ENCODE measurements at places on chromosomes 11 and 22.

GRCh38 chr22:41668971-41669911 is 19.4 kb downstream of the SNU13 start:
- DNase-seq, result no peak

DNA sequence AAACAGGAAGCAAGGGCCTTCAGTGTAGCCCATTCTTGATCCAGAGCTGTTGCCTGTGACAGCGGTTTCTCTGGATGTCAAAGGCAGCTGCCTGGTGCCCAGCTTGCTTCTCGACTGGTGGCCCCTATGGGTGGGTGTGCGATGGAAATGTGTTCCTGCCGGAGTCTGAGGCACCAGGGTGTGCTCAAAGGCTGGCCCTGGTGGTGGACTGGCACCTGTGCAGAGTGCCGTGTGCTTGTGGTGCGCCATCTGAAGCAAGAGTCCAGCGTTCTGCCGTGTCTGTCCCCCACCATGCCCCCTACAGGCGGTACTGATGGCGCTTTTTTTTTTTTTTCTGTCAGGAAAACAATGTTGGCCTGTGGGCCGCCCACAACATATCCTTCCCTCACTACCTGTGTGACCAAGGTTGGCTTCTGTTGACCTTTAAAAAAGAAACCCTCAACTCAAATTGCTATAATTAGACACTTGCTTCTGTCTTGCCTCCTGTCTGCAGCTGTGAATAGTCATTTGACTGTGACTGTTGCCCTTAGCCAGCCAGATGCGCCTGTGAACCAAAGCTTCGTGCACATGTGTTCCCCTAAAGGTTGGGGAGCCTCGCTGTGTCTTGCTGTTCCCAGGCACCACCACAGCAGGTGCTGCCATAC is 4.7 kb upstream of the RANBP1 start:
- DNase-seq, result no peak

DNA sequence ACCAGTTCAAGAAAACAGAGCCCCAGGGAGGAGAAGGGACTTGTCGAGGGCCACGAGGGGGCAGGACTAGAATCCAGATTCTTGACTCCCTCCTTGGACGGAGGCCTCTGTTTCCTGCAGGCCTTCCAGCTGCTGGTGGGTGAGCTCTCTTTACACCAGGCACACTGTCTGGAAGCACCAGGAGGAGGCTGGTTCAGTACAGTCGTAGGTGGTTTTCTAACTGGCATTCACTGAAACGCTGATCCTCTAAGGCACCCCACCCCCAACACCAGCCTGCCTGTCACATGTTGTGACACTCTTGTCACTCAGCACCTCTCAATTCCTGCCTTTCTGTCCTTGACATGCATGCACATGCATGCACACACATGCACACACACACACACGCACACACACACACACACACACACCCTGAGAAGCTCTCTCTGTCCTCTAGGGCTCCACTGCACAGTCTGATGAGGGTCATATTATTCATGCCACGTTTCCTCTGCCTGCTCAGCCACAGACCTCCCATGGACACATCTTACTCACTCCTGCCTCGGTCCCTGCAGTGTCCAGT is 751 bp downstream of the MS4A10 start:
- no peak for DNase-seq

GRCh38 chr22:41966225-41966606 is 3.0 kb upstream of the SEPTIN3 start:
- DNase-seq, result no peak

DNA sequence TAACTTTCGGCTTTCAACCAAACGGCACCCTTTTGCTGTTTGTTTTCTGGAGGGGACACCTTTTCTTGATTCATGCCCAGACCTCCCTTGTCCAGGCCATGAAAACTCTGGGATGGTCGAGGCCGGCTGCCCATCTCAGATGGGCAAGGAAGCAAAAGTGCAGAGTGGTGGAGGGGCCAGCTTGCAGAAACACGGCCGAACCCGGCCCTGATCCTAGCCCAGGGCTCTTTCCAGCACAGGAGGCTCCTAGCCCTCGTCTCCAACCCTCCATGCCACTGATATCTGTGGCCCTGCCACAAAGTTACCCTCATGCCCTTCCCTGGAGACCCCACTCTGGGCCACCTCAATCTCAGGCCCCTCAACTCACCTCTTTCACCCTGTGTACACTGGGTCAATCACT is 18.9 kb upstream of the SLC22A12 start:
- DNase-seq, result no peak

- DNase-seq, result no peak
These were observed 13.2 kb downstream of the MMP3 start for GRCh38 chr11:102830001-102830727.

- DNase-seq, result peak; percentile 52
These were observed 19.5 kb downstream of the TXN2 start for GRCh38 chr22:36461665-36462649.

DNA sequence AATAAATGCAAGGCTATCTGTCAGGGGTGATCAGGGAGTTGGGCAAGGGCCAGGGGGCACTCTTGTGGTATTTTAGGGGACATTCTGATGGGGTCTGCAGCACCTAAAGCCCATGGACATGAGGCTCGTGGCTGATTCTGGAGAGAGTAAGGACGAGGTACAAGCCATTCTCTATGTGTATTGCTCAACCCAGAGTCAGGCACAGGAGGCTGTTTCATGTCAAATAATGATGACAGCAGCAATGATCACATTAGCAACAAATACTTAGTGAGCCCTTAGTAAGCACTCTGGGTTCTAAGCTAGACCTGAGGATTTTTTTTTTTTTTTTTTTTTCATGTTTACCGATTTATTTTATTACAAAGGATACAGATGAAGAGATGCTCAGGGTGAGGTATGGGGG is 83.5 kb upstream of the THY1 start:
- no peak for DNase-seq

- no peak for DNase-seq
These were observed 6.6 kb downstream of the DGCR2 start for GRCh38 chr22:19115628-19116027.

- DNase-seq, result no peak
These were observed 7.6 kb downstream of the ZNF70 start for GRCh38 chr22:23743303-23743705.

DNA sequence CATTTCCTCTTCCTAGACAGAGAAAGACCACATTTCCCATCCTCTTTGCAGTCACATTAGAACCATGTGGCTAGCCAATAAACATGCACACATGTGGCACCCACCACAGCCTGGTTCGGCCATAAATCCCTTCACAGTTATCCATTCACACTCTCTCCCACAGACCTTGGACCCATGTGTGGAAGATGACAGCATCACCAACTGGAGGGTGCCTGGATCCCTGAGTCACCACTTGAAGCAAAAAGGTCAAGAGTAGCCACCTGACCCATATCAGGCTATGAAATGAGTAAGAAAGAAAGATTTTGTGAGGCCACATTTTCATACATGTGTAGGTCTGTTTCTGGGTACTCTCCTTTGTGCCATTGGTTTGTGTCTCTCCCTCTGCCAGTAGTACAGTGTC is 9.0 kb upstream of the TMEM121B start:
- DNase-seq, result no peak

DNA sequence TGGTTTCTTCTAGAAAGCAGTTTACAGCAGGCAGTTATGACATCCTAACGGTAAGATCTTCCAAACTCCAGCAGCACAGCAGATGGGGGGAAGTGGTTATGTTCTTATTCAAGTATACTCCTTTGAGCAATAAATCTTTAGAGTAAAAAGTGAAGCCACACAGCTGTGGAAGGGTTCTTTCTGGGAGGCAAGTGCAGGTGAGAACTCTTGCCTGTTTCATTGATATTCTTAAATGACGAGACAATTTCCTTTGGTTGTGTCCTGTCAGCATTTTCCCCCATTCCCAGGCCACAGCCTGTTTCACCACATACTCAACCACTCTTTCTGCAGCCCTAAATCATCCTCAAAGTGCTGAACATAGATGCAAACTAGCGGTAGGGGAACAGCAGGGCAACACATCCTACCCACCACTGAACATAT is 207.3 kb upstream of the MTNR1B start:
- DNase-seq, result no peak

DNA sequence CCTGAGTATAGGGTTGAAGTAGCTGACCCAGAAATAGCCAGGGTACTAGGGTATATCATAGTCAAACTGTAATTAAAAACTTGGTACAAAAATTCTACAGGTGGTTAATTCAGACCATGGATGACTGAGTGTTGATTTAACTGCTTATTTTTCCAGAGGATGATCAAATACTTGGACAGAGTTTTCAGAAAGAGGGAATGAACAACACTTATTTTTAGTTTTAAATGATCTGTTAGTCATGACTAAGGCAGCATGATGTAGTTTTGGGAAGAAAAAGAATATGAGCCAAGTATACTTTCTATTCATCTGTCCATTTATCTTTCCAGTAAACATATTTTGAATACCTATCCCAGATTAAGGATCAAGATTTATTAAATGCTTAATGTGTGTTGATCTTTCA is 19.8 kb upstream of the CCDC89 start:
- no peak for DNase-seq

GRCh38 chr11:17414317-17414737 is 25.9 kb upstream of the KCNJ11 start:
- DNase-seq, result peak; percentile 75

DNA sequence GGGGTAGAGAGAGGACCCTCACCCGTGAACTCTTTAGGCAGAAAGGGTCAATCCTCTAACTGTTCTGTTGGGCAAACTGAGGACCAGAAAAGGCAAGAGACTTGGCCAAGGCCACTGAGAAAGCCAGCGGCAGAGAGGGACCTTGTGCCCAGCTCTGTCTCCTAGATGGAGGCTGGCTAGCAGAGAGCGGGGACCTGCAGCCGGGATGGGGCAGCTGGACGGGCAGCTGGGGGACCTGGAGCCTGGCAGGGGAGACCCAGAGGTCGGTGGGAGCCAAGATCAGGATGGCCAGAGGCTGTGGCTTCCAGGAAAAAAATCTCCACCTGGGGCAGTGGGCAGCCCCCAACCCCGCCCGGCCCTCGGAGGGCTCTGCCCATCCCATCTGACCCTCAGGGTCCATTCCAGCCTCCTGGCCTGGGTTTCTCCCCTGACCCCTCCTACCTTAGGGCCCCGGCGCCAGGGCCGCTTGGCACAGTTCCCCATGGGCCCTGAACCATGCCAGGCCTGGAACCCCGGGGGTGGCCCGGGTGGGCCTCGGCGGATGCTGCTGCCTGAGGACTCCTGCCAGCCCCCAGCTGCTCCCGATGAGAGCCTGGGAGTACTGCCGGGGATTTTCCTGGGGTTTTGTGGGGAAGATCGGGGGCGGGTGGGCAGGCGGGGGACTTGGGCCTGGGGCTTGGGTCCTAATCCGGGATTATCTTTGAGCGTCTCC is at the start of gene CABP2:
Gene CABP2 (minus strand): TSS at position 603 of the 712 bp plus-strand sequence. CDS start 120 bp downstream, at position 483.
- no peak for DNase-seq

- DNase-seq, result no peak
These were observed 16.2 kb upstream of the RAC2 start for GRCh38 chr22:37260155-37260795.

- no peak for DNase-seq
These were observed 3.4 kb upstream of the ADAMTS8 start for GRCh38 chr11:130431801-130432200.

DNA sequence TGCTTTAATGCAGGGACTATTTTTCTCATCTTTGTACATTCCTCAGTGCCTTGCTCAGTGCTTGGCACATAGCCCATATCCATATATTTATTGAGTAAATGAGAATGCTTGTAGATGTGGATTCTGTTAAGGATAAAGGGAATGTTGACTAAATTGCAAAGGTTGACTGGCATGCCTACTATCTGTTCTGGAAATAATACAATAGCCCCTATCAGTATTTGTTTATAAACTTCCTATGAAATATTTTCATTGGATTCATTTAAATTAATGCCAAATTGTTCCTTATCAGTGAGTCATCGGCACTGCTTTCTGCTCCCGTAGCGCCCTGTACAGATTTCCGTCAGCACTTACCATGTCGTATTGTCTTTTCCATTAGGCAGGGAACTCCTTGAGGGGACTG is 8.0 kb downstream of the RNF121 start:
- DNase-seq, result no peak

DNA sequence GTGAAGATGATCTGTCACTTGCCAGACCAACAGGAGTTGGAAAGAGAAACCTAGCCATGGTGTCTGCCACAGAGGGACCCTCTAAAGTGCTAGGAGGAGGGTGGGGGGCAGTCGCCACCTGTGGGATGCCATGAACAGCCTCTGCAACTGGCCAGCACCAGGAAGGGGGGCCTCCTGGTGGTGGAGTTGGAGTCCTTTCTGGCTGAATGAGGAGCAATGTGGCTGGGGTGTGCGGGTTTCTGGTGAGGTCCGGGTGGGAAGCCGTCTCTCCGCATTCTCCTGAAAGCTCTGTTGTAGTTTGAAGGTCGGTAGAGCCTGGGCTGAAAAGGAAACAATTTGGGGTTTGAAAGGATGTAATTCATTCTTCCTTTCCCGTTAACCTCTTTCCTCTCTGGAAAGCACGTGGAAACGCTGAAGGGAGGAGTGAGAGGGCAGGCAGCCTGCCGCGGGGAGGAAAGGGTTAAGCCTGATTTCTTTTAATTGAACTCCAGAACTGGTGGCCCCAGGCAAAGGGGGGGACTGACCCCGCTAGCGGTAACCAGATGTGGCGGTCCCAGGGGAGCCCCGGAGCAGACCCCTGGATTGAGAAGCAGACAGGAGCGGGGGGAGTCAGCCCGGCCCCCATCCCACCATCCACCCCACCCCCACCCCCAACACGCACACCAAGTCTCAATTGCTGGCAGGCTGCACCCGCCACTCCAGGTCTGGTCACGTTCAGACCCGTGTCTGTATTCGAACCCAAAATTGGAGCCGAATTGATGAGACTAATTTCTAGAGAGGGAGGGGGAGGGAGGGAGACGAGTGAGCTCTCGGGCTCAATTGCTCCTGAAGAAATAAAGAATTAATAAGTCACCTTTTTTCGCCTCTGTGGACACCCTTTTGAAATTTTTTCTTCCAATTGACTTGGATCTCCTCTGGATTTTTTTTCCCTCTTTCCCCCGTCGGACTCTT is 1.8 kb upstream of the FLI1 start:
- no peak for DNase-seq

Data from NCI-H510A treated with DMSO at 0.1 percent for 48 hours (cell line).